Epithelial cell of proximal tubule (primary cell): ENCODE measurements at places on chromosomes 5 and 9.
A peak's percentile ranks its signal among the peaks of the same experiment; 100 is the strongest.

DNA sequence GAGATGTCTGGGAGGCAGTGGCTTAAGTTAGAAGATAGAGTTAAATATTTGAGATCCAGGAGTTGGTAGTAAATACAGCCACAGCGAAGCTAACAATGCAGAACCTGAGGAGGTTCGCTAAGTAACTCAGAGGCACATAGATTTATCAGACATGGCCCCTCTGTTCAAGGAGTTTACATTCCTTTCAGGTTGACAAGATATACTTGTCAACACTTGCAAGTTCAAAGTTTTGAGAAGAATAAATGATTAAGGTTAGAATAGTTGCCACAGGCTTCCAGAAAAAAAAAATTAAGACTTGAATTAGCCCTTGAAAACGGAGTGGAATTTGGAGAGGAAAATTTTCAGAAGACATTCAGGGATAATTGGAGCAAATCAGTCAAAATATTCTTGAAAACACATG is 658.3 kb upstream of the WWC1 start:
- DNase-seq: no peak

DNA sequence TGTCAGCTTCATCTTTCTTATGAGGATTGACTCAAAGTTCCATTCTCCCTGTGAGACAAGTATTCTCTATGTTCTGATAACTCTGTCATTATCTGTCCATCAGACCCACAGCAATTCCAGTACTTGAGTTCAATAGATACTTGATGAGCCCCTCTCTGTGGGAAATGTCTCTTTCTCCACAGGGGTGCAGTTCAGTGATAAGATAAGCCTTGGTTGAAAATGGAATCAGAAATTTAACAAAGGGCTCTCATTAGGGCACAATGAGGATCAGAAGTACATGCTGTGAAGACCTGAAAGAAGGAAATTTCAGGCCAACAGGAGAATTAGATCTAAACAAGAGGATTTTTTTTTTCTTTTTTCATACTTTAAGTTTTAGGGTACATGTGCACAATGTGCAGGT is 737.3 kb downstream of the MTRR start:
- DNase-seq: no peak

GRCh38 chr9:7879551-7880245 is 80.1 kb upstream of the DMAC1 start:
- DNase-seq: peak; percentile 89

GRCh38 chr9:133728856-133729616 is 9.1 kb downstream of the SARDH start:
- DNase-seq: no peak

DNA sequence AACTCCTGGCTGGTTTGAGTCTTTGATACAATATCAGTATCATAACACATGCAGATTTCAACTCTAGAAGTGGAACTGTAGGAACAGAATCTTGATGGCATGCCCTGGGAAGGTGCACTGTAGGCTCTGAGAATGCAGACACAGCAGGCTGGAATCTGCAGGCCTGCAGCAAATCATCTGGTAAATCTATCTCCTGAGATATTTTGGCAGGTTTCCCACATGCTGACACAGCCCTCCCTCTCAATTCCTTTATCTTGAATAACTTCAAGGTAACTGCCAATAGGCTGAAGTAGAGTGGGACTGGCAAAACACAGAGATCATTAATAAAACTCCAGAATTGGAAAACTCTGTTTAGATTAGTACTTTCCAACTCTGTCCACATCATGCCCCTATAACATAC is 177.8 kb upstream of the PCSK5 start:
- DNase-seq: no peak

GRCh38 chr5:62256161-62257019 is 49.6 kb upstream of the KIF2A start:
- no peak for DNase-seq
